T-helper 2 cell (primary cell): ENCODE measurements at places on chromosomes 7 and 10.

- DNase-seq = no peak
Observed at GRCh38 chr7:121313220-121313792, 15.5 kb upstream of the WNT16 start.

DNA sequence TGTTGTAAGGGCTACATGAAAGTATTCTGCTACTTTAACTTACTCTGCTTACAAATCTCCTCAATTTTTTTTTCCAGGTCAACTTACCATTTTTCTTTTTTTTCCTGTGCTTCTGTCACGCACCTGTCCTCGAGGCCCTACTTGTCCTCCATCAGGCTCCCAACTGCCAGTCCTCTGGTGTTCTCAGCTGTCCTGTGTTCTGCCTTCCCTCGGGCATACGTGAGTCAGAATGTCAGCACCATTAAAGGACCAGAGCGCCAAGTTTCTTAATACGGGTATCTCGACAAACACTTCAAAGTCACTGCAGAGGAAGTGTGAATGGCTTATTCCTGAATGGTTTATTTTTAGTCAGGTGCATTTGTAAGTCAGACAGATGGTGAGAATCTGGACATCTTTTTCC, at the start of gene TEX47:
TEX47 (minus strand) TSS at position 185 of the 400 bp plus-strand sequence. CDS start 795 bp downstream, outside the sequence.
- no peak for DNase-seq

GRCh38 chr7:135645296-135645904, 16.9 kb upstream of the STMP1 start:
- no peak for DNase-seq

GRCh38 chr10:75283671-75284470, 48.1 kb upstream of the COMTD1 start:
- DNase-seq = no peak
